Activated CD4-positive, alpha-beta T cell treated with anti-CD3 and anti-CD28 coated beads, Interleukin-2, amount 50 U/mL, for 16 hours (primary cell): ENCODE measurements at places on chromosomes 13 and 19.

- no peak for DNase-seq
Measured at GRCh38 chr13:42702716-42703115, 78.7 kb upstream of the FAM216B start.

- DNase-seq = no peak
Measured at GRCh38 chr13:31485651-31486051, 253.7 kb upstream of the RXFP2 start.

- DNase-seq = no peak
Measured at GRCh38 chr19:33404506-33405253, 31.2 kb downstream of the CEBPG start.

DNA sequence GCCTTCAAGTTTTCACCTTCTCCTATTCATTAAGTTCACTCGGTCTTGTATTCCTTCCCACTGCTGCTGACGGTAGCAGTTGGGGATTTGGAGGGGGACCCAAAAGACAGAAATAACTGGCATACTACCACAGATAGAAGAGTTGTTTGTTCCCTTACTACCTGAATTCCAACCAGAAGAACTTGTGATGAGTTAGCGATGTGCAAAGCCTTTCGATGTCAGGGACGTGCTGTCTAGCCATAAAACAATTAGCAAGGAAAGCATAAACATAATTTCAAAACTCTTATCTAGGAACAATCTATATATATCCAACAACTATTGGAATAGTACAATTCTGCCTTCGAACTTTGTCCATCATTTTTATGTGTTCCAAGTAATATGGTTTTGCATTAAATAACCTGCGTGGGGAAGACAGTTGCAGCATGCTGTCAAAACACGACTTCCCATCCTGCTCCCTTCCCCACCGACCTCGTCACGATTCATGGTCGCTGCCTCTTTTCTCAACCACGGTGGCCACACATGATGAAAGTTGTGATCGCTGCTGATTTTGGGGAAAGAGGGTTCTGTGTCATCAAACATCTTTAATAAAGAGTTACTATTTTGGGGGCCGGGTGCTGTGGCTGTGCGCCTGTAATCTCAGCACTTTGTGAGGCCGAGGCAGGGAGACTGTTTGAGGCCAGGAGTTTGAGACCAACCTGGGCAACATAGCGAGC lies 3.8 kb upstream of the SLC7A9 start:
- peak; percentile 5 for DNase-seq

GRCh38 chr13:48562296-48563066 lies 29.6 kb upstream of the RCBTB2 start:
- DNase-seq = peak; percentile 97

DNA sequence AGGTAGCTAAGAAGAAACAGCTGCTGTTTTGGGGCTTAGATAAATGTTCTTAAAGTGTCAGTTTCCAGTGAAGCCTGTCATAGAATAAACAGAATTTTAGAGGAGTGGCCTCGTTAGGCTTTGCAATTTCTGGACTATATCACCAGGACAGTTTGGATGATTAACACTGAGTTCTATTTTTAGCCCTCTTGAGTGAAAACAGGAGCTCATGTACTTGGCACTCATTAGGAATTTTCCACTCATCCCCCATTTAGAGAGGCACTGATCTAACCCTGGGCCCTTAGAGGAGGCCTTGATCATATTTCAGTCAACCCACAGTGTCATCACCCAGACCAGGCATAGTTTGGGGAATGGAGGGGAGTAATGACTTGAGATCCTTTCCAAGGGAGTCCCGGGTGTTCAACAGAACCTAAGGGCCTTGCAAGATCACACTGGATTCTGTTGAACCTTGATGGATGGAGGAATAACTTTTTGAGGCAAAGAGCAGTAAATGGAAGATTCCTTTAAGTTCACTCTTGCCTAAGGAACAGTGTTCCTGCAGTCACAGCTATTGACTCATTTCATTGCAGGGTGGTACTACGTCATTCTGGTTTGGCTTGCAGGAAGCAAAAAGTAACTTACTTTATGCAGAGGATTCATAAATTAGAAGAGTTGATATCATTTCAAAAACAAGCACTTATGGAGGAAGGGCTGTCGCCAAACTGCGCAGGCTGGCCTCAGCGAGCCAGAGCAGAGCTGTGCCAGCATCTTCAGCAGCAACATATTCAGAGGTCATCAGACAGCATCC lies 160.2 kb downstream of the SLC7A1 start:
- no peak for DNase-seq

- DNase-seq = no peak
Measured at GRCh38 chr19:16069813-16070365, 6.4 kb upstream of the TPM4 start.

- peak; percentile 100 for DNase-seq
Measured at GRCh38 chr19:58572818-58573657, at the start of gene MZF1. MZF1 (minus strand) TSS chr19:58573335; CDS start chr19:58571389, 1,946 bp downstream.

- no peak for DNase-seq
Measured at GRCh38 chr19:4588291-4588761, 28.8 kb upstream of the SEMA6B start.
